ENCODE measurements at places on chromosomes 7 and 10.

DNA sequence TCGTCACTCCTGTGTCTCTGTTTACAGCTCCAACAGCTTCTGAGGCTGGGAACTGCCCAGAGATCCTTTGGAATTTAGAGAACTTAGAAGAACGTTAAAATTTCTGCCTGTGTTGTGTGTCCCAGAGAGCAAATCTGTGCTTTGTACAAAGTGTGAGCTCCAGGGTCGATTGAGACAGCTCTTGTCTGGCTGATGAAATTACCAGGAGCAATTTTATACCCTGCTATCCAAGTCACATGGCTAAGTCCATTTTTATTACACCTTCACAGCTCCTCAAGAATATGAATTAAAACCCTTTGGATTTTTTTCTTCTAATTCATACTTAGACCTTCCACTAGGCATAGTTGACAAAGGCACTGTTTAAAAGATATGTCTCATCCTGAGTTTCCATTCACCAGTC lies 46.5 kb upstream of the INSYN2A start:
- no peak for DNase-seq

DNA sequence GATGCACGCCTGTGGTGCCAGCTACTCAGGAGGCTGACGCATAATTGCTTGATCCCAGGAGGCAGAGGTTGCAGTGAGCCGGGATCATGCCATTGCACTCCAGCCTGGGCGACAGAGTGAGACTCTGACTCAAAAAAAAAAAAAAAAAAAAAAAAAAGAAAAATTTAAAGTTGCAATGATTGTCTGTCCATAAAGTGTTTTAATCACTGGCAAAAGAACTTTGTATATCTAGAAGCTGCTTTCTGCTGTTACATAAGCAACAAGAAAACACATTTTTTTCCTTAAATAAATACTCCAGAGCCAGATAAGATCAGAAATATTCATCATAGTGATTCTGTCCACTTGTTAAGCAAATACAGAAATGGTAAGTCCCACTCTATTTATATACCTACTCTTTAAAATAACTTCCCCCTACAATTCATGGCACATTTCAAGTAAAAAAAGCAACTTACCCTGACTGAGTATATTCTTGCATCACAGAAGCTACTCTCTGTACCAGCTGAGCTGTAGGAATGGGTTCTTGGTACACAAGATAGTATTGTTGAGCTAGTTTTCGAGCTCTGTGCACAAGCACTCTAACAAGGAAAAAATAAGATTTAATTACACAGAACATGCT lies 7.6 kb downstream of the PSMA2 start:
- DNase-seq, result no peak

- DNase-seq, result no peak
These were observed 252.2 kb upstream of the PLPP4 start for GRCh38 chr10:120204877-120205276.

- no peak for DNase-seq
These were observed 33.0 kb downstream of the MRPL32 start for GRCh38 chr7:42964849-42965805.

- DNase-seq, result no peak
These were observed 23.0 kb upstream of the YWHAG start for GRCh38 chr7:76381814-76382213.

DNA sequence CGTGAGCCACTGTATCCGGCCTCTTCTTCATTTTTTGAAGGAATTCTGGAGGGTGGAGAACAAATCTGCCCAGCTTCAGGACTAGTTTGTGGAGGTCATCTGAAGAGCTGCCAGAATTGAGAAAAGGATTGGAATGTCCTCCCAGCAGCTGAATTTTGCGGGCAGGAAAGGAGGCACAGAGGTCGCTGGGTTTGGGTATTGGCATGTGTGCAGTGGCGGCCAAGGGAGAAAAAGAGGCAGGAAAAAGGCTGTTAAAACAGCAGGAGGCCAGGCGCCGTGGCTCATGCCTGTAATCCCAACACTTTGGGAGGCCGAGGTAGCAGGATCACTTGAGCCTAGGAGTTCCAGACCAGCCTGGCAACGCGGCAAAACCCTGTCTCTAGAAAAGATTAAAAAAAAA lies 80.4 kb downstream of the HIP1 start:
- DNase-seq, result no peak

DNA sequence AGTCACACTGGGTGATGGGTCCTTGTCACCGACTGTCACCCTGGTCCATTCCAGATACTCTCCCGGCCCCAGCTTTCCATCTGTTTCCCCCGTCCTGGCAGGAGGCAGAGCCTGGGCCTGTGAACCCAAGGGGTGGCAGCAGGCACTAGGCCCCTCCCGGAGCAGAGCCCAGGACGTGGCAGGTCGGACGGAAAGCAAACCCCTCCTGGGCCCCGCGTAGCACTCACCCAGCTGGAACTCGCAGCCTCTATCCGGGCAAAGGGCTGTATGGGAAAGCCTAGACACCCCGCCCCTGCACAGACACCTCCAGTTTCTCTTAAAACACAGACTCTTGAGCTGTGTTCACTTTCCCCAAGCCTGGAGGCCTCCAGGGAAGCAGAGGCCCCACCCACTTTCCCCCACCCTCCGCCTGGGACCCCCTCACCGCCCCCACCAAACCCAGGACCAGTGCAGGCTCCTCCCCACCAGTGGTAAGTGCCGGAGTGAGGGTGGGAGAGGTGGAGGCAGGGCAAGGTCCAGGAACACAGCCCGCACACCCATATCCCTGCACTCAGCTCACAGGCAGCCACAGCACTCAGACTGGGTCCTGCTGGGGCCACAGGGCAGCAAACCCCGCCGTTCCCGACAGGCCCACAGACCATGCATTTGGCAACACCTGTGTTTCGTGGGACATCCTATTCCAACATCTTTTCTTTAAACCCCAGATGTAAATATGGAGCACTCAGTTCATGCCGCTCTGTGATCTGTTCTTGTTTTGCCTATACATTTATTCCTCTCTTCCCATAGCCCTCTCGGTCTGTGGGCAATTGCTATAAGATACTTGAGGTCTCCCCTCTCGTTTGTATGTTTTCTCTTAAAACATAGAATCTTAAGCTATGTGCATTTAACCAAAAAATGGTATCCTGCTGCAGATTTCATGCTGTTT lies 98.2 kb upstream of the PDGFA start:
- no peak for DNase-seq

- DNase-seq, result no peak
These were observed 244.2 kb upstream of the IGFBP3 start for GRCh38 chr7:46165276-46165675.

DNA sequence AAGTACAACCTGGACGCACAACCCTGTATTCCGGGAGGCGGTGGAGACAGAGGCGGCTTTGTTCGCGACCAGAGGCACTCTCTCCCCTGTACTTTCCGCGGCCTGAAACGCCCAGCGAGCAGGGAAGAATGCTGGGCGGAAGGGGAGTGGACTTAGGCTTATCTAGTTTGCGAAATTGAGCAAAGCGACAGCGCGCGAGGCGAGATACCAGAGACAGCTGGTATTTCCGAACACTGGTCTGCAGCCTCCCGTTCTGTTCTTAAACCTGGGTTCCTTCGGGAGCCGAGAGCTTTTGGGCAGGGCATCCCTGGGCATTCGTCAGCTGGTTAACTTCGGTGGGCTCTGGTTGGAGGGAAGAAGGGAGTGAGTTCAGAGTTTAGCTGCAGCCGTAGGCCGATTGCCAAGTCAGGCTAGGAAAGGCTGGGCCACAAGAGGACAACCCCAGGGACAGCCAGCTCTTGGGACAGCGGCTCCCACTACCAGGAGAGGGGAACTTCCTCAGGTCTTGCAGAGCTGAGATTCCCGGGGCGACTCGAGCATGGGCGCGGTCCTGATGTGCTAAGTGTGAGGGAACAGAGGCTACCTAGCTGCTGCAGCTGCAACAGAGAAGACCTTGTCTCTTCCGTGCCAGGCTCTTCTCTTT lies 3.9 kb downstream of the HMX3 start:
- no peak for DNase-seq

- no peak for DNase-seq
These were observed 67.0 kb downstream of the GSDME start for GRCh38 chr7:24690251-24690650.

- DNase-seq, result no peak
These were observed 111.2 kb downstream of the SEM1 start for GRCh38 chr7:96598421-96598820.

DNA sequence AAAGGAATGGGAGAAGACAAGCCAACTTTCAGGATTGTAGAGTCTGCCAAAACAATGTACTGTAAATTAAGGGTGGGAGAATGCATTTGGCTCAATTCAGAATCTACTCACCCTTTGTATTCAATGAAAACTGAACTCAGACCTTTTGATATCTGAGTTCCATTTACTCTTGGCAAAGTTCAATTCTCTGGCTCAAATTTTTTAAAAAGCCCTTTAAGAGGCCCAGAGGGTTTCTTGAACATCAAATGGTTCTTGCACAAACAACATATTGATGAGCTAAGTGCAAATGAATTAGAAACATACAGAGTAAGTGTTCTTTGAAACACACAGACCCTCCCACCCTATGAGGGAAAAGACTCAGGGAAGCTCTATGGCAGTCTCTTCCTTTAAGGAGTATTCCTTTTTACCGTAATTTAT lies 5.2 kb upstream of the XPNPEP1 start:
- DNase-seq, result no peak

GRCh38 chr10:48255722-48256121 lies 18.8 kb downstream of the FRMPD2 start:
- no peak for DNase-seq

DNA sequence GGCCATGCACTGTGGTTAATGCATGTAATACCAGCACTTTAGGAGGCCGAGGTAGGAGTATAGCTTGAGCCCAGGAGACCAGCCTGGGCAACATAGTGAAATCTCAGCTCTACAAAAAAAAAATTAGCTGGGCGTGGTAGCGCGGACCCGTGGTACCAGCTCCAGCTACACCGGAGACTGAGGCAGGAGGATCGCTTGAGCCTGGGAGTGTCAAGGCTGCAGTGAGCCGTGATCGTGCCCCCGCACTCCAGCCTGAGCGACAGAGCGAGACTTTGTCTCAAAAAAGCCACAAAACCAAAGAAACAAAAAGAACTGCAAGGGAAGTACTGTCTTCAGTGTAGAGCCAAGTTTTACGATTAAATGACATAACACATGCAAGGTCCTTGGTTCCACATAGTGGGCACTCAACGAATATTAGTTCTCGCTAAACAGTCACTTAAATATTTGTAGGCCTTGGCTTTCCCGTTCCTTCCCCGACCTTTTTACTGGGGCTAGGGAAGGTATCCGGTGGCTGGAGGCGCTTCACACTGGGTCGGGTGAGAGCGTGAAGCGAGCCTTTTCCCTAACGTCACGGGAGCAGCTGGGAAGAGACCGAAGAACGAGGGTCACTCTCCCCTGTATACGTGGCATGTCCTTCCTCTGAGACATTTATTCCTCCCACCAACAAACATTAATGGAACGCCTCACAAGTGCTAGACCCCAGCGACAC lies 993 bp upstream of the SND1 start:
- DNase-seq, result no peak

DNA sequence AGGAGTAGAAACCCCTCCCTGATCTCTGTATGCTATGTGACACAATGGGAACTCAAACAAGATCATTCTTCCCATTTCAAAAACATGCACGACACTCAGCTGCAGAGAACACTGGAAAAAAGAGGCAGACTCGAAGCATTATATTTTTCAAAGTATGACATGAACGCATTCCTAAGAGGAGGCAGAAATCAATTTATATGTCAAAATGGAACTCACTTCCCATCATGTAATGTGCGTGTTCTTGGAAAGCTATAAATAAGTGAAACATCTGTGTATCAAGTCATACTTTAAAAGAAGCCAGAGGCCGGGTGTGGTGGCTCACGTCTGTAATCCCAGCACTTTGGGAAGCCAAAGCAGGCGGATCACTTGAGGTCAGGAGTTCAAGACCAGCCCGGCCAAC lies 142.7 kb downstream of the ICA1 start:
- DNase-seq, result no peak

DNA sequence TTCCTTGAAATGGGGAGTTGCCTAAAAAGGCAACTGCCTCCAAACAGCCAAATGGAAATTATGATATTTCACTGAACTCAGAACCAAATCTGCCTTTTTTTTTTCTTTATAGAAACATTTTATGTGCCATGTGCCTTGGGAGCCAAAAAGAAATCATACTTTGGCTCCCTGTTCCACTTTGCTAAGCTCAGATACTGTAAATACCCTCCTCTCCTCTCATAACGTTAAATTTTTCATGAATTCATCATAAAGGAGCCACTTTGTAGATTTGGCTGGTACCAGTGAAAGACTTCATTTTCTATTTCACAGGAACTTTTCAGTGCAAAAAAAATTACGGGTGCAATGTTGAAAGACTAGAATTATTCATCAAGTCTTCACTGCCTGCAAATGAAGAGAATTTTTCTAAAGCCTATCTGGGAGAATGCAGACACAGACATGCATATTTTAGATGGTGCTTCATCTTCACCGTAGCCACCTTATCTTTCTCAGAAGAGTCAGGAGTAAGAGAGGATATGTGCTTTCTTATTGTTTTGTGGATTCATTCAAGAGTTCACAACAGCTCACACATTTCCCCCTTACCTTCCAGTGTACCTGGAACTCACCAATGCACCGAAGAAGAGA lies 742.3 kb upstream of the GALNT17 start:
- DNase-seq, result no peak

DNA sequence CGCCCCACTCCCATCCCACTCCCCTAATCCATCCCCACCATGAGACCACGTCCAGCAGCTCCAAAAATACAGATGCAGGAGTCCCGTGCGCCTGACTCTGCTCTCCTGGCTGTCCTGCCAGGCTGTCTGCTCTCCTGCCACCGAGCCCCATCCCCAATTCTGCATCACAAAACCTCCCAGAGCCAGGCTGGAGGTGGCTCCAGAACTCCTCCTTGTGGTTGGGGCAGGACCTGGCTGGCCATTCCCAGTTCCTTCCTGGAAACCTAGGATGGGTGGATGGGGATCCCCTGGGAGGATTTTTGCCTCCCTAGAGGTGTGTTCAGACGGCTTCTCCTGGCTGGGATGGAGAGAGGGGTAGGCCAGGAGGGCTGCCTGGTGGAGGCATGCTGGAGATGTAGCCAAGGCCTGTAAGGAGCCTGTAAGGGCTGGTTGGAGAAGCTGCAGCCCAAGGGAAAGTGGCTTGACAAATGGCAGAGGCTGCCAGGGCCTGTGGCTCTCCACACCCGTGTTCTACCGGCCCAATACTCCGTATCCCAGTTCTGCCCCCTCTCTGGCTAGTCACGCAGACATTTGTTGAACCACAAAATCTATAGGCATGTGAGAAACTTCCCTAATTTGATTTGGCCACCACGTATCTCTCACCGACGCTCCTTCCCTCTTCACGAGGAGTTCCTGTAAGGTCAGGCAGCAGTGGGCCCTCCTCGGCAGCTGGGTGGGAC lies 99.3 kb downstream of the ARHGAP22 start:
- DNase-seq, result no peak

GRCh38 chr10:83248106-83248631 lies 891.1 kb upstream of the GHITM start:
- no peak for DNase-seq

GRCh38 chr7:2617325-2617905 lies 14.4 kb upstream of the TTYH3 start:
- no peak for DNase-seq

All from stimulated activated CD4-positive, alpha-beta T cell treated with anti-CD3 and anti-CD28 coated beads, Interleukin-1b, Interleukin-23, amount 100 ng/mL, for 1 hour (primary cell).